ENCODE measurements at places on chromosomes 5 and 9.
A peak's percentile ranks its signal among the peaks of the same experiment; 100 is the strongest.

DNA sequence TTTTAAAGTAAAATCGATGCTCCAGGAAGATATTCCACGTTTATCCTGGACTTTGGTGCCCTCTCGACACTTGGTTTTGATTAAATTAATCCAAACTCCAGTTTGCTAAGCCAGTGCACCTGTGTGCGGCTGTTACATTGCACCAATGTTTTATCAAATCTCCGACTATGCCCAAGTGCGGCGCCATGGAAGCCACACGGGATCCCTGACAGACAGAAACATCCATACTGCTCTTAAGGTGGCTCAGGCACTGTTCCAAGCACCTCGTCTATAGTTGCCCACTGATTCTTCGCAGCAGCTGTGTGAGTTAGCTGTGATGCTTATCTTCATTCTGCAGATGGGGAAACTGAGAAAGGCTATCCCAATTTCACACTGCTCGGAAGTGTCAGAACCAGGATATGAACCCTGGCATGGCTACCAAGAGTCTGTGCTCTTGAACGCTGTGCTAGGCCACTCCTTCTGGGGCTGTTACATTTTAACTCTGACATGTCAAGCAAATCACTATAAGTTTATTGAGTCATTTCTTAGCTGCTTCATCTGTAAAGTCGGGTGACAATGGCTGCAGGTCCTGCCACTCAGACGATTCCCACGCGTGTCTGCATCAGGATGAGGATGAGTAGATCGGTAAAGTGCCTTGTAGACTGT, 113.0 kb downstream of the ADAMTS2 start:
- DNase-seq = no peak

GRCh38 chr5:87581661-87582060, 168.9 kb upstream of the CCNH start:
- no peak for DNase-seq

- DNase-seq = no peak
These were observed 150.7 kb downstream of the ICE1 start for GRCh38 chr5:5572976-5573797.

DNA sequence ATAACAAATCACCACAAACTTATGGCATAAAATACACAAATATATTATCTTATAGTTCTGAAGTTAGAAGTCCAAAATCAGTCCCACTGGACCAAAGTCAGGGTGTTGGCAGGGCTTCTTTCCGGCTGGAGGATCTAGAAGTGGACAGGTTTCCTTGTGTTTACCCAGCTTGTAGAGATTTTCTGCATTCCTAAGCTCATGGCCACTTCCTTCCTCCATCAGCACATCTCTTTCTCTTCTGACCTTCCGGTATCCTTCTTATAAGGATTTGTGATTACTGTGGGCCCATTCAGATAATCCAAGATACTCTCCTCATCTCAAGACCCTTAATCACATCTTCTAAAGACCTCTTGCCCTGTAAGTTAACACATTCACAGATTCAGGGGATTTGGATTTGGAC, 97.6 kb downstream of the RAB3C start:
- no peak for DNase-seq

- no peak for DNase-seq
These were observed 130.9 kb downstream of the PALM2AKAP2 start for GRCh38 chr9:109910671-109911518.

DNA sequence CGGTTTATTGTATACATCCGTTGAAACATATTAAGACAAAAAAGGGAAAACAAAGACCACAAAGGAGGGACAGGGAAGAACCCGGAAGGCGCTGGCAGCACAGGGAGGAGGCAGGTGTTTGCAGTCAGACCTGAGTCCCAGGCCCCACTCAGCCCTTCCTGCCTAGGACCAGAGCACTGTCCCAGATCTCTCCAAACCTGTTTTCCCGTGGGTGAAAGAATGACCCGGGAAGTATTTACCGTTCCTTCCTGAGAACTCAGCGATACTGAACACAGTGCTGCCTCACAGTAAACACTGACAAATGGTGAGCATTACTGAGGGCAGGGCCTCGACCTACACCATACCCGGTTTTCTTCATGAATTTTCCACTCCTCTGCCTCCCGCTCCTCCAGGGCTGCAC, 1.2 kb downstream of the ABO start:
- no peak for DNase-seq

GRCh38 chr9:110876929-110877328, 161.3 kb downstream of the LPAR1 start:
- DNase-seq = no peak

DNA sequence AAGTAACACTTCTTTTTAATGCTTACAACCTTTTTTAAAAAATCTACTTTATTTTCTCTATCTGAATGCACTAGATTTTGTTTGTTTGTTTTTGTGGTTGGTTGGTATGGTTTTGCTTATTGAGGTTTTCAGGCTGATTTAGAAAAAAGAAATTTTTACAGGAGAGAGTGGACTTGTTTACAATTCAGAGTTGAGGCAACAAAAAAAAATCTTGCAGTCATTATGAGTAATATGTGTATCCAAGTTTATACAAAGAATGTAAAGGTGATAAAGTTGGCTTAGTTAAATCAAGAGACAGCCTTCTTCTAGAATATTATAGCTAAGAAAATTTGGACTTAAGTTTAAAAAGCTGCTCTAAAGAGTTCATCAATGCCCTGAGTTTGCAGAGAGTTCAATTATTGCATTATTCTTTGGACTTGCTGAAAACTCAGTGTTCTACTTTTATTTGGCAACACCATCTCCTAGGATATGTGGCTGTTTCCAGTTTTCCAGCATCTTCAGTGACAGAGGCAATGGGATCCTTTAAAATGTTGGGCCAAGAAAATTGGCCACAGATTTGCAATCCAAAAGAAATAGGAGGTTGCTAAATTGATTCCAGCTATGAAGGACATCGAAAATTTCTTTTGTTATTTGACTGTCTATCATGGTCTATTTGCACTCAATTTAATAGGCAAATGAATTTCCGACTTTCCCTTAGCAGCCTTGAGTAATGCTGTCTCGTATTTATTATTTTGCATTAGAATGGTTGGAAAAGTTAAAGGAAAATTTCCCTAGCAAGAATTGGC, 10.7 kb downstream of the STK32A start:
- no peak for DNase-seq

GRCh38 chr5:135881244-135881643, 14.4 kb downstream of the IL9 start:
- no peak for DNase-seq

GRCh38 chr5:151673421-151673820, 13.3 kb downstream of the SPARC start:
- no peak for DNase-seq

DNA sequence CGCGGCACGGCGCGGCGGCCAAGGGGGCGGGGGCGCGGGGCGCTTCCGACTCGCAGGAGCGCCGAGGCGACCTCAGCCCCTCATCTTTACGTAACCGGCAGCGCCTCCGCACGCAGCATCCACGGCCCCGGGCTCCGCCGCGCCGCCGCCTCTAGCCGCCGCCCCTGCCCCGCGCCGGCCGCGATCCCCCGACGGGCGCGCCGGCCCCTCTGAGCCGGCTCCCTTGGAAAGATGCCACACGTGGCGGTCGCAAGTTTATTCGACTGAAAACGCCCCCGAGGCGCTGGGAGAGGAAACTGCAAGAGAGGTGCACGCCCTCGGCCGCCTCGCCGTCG, 1.0 kb downstream of the KLF9 start:
- no peak for DNase-seq

- DNase-seq = no peak
These were observed 226.4 kb downstream of the PCSK5 start for GRCh38 chr9:76116913-76117312.

- DNase-seq = no peak
These were observed 13.1 kb upstream of the IFNA14 start for GRCh38 chr9:21252721-21253547.

- no peak for DNase-seq
These were observed 1.3 kb downstream of the QSOX2 start for GRCh38 chr9:136244122-136244968.

DNA sequence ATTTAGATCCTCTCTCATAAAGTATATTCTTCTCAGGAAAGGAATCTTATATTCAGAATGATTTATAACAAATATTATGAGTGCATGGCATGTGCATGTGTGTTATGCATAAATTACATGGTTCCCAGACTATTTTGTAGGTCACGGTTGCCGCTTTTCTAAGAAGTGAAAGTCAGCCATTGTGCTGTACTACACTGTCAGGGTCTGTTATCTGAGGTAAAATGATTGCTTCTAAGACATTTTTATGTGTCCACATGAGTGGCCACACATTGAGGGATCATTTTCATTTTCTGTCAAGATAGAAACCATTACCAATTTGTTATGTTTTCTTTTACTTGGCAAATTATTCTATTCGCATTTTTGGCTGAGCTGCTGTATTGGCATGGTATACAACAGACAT, 210.8 kb downstream of the CWC27 start:
- no peak for DNase-seq

DNA sequence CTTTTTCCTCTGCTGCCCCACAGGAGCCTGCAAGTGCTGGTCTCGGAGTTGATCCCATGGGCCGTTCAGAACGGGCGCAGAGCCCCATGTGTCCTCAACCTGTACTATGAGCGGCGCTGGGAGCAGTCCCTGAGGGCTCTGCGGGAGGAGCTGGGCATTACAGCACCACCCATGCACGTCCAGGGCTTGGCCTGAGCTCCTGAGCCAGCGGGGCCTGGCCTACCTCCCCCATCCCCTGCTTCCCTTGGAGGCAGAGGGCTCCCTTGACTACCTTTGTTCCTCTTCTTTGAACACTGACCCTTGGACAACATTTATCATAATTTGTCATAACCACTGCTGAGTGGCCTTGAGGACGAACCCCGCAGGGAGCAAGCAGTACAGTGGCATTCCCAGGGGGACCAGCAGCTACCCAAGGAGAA, 6.9 kb upstream of the SLC27A4 start:
- no peak for DNase-seq

DNA sequence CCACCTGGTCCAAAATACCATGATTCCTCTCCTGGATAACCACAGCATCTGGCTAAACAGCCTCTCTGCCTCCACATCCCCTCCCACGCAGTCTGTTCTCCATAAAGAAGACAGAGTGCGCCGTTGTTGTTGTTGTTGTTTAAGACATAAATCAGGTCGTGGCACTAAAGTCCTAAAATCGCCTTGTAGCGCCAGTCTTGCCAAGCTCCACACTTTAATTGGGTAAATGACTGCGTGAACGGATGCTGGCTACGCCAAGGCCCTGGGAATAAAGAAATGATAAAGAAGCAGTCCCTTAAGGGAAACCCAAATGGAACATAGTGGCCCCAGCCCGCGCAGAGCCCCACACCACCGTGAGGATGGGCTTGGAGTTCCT, 364 bp upstream of the SFXN1 start:
- DNase-seq = no peak

DNA sequence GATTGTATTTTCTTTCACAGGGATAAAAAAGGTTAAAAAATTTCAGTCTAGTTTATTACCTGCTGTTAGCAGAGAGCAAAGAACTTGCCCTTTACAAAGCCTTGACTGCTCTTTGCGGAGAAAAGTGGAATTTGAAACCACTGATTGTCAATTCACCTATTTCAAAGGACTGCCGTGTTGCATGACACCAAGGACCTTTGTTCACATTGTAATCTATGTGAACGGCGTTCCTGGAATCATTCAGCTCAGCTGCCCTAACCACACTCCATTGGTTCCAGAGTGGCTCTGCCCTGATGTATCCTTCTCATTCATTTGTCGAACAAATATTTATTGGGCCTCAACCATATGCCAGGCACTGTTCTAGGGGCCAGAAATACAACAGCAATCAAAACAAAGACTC, 377.5 kb upstream of the RFX3 start:
- DNase-seq = no peak

- DNase-seq = peak; percentile 23
These were observed 21.6 kb downstream of the NCS1 start for GRCh38 chr9:130193531-130194377.

GRCh38 chr5:190366-191035, 794 bp upstream of the LRRC14B start:
- DNase-seq = no peak

DNA sequence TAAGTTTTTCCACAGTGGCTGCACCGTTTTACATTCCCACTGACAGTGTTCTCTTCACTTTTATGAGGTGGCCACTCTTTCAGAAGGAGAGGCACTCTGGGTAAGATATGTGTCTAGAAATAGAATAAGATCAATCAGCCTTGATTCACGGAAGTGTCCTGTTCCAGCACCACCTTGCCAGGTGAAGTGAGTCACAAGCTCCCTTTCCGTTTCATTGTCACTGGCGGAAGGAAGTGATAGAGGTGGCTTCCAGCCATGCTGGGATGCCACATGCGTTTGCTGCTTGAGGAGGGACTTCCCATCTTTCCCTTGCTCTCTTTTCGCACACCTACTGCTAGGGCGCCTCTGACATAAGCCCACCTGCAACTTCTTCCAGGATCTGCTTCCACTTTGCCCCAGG, 217.1 kb downstream of the PIK3R1 start:
- DNase-seq = no peak

- DNase-seq = peak; percentile 6
These were observed 75.0 kb downstream of the TTC39B start for GRCh38 chr9:15231788-15232635.

- no peak for DNase-seq
These were observed 21.6 kb downstream of the FBXW11 start for GRCh38 chr5:171984748-171985419.

DNA sequence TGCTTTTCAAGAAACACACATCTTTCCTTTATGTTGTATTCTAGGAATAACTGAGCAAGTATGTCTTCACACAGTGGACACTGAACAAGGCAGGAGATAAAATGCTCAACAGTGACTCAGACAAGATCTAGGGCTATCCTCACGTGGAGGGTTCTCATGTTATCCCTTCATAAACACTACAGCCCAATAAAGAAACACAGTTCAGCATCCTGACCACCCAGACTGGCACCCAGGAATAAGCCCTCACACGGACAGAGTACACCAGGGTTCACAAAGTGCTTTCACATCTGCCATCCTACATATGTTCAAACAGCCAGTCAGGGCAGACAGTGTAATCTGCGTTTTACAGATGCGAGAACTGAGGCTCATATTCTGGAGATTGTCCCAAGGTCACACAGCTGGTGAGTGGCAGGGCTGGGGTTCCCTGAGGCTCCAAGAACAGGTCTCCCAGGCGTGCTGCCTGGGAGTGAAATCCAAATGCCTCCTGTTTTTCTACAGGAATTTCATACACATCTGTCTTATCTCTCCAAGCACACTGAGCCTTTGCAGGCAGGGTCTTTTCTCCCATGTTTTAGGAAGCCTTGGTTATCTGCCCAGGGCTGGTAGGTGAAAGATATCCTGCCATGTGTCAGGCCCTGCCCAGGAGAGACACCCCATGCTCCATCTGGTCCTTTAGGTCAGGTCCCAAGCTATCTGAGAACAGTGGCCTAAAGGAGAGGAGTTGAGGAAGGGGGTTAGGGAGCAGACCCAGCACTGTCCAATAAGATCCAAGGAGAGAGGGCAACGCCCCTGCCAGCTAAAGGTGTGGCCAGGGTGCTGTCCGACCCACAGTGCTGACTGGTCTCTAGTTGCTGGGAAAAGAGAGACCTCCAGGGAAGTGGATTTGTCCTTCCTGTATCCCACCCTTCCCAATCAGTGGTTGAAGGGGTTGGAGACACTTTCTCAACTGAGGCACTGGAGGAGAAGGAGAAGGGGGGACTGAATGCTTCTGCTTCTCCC, 47.9 kb upstream of the XPA start:
- no peak for DNase-seq

- no peak for DNase-seq
These were observed 48.0 kb downstream of the UBE2QL1 start for GRCh38 chr5:6496636-6497035.
